EH (cell line): ENCODE measurements at places on chromosomes 2 and 18.

DNA sequence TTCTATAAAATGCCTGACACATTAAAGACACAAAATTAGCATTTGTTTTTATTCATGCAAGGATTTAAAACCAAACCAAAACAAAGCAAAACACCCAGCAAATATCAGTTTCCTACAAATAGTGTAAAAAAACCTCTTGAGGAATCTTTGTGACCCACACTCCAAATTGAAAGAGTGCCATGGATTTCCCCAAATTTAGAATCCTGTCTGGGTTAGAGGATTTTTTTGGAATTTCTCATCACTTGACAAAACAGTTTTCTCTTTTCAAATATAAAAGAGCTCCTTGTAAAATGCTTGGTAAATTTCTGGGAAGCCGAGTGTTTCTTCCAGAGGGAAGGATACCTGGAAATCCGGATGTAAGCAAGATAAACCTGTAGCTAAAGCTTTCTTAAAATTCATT, 1.7 kb upstream of the FN1 start:
- peak; percentile 62 for DNase-seq

GRCh38 chr2:53633441-53633840, 134.2 kb upstream of the CHAC2 start:
- peak; percentile 78 for DNase-seq

DNA sequence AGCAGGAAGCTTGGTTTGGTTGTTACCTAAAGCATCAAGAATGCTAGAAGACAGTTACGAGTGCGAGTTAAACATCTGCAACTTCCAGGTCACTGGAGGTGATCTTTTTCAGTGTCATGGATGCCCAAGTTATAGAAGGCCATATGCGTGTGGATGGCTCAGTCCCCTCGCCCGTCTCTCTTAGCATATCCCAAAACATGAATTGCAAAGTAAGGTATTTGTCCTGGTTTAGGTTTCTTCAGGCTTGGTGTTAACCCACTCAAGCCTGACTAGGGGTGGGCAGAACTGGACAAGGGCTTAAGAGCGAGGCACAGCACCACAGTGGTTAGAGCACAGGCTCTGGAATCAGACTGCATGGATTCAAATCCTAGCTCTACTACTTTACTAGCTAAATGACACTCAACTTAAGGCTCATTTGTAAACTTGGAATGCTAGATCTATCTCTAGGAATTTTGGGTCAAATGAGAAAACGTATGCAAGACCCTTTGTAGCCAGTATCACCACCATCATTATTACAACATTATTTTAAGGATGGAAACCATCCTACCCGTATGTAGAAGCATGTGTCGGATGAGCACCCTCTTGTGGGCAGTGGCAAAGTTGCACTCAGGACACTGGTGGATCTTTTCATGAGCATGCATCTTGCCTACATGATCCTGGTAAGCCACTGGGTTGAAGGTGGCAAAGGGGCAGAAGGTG, 11.2 kb downstream of the ZNF142 start:
- DNase-seq, result peak; percentile 69

DNA sequence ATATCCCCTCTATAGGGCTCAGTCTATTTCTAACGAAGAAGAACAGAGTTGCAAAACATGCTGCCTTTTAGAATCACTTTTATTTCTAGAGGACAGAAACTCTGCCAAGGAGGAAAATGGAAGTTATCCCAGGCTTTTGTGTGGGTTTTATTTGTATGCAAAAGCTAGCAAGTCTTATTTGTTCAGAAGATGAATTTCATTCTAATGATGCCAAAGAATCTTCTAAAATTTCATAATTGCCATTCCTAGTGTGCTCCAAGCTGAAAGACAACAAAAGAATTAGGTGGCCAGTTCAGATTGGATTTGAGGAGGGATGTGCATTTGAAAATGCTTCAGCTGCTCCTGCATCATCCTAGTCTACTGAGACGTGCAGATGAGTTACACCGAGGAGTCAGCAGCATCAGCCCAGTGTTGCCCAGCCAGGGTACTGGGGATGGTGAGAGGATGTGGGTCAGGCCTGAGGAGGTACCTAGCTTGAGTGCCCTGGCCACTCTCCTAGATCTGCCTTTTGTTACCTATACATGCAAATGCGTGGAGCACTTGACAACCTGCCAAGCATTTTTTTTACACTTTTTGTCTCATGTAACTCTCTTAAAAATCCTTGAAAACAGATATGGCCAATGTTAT, 80.1 kb downstream of the KCNS3 start:
- DNase-seq, result no peak

- DNase-seq, result no peak
Observed at GRCh38 chr2:23568211-23568610, 183.2 kb downstream of the KLHL29 start.

- DNase-seq, result no peak
Observed at GRCh38 chr18:75433098-75433497, 5.6 kb upstream of the SMIM21 start.

- no peak for DNase-seq
Observed at GRCh38 chr2:200930947-200931626, 32.4 kb downstream of the ORC2 start.

DNA sequence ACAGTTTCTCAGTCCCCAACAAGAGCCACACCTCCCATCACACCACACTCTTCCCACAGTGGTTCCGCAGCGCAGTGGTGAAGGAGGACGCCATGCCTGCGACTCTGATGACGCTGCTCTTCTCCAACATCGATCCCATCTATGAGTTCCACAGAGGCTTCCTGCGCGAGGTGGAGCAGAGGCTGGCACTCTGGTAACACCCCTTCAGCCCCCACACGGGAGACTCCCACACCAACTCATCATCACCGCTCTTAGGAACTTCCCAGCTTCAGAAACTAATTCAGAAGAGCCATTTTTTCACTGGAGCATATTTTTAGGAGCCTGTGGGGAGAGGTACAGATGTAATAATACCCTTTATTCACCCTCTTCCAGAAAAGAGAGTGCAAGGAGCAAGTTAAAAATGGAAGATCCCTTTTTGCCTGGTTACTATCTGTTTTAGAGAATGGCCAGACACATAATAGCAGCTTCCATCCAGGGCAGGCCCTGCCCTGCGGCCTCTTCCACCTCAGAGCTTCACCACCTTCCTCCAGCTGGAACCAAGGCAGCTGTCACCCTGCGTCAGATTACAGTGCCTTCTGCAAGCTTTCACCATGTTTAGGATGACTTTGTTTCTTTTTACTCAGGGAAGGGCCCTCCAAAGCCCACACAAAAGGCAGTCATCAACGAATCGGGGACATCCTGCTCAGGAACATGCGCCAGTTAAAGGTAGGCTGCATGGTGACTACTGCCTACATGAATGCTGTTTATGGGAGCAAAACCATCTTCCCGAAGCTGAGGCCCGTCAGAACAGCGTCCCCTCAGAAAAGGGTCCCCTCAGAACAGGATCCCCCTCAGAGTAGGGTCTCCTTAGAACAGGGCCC, 44.9 kb downstream of the STK25 start:
- DNase-seq, result no peak

DNA sequence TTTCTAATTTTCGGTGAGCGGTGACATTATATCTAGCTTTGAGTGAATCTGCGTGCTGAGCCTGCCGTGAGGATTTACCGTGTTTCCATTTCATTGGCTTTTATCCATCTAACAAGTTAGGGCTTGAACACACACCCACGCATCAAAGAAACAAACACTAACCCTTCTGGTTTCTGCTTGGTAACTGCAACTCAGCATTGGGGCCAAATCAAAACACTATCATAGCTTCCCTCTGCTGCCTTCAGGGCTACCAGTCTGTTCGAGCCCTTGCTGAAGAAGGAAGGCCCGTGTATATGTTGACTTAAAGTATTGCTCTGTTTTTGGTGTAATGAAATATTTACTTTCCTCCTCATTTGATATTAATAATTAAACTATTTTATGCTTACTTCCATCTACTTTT, 227.2 kb downstream of the PHLPP1 start:
- DNase-seq, result no peak

DNA sequence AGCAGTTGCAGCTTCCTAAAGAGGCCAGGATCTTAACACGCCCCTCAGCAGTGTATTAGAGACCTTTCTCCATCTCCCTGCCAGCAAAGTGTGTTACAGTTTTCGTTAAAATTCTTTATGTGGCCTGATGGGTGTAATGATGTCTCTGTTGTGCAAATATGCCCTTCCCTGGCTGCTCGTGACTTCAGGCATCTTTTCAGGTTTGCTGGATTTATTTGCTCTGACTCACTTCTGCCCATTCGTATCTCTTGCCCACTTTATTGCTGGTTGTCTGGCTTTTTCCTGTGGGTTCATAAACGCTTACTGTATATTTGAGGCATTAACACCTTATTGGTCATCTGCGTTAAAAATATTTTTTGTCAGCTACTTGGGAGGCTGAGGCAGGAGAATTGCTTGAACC, 134.5 kb downstream of the ASB1 start:
- peak; percentile 28 for DNase-seq
